ENCODE measurements at places on chromosomes 6 and 20.
A peak's percentile ranks its signal among the peaks of the same experiment; 100 is the strongest.

DNA sequence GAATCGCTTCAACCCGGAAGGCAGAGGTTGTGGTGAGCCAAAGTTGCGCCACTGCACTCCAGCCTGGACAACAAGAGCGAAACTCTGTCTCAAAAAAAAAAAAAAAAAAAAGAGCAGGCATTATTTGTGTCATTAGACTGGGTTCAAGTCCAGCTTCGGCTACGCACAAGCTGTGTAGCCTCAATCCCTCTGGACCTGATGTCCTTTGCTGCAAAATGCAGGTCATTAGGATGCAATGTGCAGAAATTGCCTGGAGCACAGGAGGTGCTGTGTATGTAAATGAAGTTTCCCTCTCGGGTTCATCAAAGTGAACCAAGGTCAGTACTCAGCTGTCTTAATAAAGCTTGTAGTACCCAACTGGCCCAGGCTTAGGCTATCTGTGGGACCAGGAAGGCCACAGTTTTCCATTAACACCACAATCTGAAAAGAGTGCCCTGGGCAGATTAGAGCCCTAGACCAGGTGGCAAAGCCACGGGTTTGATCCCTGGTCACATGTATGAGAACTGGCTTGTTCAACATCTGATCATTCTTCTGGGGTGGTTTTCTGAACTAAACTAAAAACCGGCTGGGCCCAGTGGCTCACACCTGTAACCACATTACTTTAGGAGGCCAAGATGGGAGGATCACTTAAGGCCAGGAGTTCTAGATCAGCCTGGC lies 155.3 kb downstream of the ZMYND8 start:
- DNase-seq: no peak

DNA sequence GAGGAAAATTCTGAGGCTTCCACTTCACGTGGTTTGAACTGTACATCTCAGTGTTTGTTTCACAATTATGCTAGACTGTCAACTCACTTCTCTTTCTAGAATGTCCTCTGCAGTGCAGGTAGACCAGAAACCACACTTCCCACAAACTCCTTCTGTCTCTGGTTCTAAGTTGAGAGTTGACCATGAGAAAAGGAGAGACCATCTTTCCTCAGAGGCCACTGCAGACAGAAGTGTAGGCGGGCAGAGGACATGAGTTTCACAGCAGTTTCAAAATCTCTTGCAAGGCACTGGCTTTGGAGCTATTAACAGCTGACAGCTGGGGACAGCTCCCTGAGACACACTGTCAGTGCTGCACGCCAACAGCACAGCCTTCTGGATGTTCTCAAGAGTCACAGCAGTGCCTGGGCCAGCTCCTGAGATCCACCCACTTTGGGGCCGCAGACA lies 55.4 kb upstream of the MOXD1 start:
- no peak for DNase-seq

DNA sequence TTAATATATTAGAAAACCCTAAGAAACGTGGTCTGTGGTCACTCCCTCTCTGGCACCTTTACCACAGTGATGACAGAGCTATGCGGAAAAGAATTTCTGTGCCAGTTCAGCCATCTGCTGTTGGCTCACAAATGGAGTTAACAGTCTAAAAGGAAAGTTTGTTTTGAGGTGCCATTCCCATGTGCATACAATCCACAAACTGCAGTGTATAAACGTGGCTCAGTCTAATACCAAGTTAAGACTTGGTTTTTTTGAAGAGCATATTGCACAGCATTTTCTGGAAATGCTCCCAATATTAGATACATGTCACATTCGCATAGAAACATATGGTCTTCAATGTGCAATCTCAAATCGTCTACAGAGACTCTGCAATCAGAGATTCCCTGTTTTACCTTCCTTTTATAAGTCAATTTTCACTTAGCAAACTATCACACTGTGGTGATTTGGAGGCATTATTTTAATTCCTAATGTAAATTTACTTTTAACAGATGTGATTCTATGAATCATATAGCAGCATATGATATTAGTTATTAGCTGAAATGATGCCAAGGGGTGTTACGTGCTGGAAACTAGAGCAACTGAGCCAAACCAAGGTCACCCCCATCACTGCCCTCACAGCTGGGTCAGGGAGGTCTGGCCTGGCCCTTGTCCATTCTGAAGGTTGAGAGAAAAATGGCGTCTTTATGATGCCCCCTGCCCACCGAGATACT lies 383.5 kb downstream of the PRKN start:
- DNase-seq: no peak

GRCh38 chr6:90131614-90132423 lies 164.8 kb downstream of the BACH2 start:
- DNase-seq: no peak

GRCh38 chr20:34300809-34301586 lies 2.2 kb downstream of the AHCY start:
- peak; percentile 32 for DNase-seq

DNA sequence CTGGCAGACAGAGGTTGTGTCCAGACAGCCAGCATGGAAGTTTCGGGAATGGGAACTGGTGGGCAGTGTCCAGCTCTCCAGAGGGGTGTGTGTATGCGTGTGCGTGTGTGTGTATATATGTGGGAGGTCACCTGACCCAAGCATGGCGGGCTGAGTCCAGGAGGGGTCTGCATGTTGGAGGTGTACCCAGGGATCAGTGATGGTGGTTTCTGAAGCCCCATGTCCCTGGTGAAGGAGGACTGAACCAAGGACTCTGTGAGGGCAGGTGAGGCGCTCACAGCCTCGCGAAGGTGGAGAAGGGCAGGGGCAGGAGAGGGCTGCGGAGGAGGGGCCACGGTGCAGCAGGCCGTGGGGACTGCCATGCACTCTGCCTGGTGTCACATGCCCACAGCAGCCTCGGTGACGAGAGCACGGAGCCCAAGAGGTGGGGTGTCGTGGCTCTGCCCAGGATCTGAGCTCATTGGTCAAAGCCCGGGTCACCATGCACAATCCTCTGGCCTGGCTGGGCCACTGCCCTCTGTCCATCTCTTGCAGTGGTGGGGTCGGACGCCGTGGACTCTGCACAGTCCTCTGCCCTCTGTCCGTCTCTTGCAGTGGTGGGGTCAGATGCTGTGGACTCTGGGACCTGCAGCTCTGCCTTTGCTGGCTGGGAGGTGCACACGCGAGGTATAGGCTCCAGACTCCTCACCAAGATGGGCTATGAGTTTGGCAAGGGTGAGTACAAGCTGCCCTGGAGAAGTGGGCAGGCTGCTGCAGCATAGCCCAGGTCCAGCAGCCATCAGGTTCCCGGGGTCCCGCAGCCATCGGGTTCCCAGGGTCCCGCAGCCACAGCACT lies 2.1 kb upstream of the LIME1 start:
- DNase-seq: no peak

Data from common myeloid progenitor, CD34-positive (primary cell).